ENCODE measurements at places on chromosomes 4 and X.
A peak's percentile ranks its signal among the peaks of the same experiment; 100 is the strongest.

GRCh38 chr4:156764145-156764544, 207.5 kb downstream of the PDGFC start:
- DNase-seq = no peak

GRCh38 chr4:126973201-126973600, 659.6 kb upstream of the INTU start:
- DNase-seq = peak; percentile 41

- DNase-seq = no peak
These were observed 302.9 kb upstream of the GATB start for GRCh38 chr4:152063621-152064240.

DNA sequence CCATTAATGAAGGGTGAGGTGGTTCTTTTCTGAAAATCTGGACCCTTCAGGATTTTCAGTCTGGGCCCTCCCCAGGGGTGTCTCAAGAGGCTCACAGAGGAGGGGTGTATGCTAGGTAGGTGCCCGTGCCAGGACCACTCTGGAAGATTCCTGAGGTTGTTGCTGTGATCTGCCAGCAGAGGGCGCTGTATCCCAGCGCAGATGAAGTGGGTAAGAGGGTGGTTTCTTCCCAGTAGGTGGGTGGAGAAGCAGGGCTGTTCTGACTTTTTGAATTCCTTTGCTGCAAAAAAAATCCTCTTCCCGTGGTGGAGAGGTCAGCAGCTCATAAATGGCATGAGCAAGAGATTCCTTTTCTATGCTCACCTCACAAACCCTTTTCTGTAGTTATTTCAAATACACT, 51.1 kb downstream of the SCML1 start:
- DNase-seq = no peak

- no peak for DNase-seq
These were observed 95.8 kb downstream of the MID1 start for GRCh38 chrX:10524578-10524977.

DNA sequence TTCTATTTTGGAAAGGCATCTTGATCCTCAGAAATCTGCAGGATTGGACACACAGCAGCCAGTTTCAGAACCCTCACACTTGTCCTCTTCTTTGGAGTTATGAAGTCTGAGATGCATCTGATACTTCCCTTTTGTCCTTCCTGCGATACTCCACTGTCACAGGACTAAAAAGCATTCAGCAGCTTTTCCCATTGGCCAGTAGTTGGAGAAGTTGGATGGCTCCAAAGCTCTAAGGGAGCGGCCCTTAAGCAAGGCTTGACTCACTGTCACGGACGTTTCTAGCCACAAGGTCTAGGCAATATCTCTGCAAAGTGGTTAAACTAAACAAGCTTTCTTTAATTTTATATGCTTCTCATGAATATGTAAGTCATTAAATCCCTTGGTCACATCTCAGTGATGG, 417.0 kb downstream of the AFF2 start:
- DNase-seq = no peak

GRCh38 chrX:108028854-108029253, 16.0 kb upstream of the VSIG1 start:
- DNase-seq = no peak

DNA sequence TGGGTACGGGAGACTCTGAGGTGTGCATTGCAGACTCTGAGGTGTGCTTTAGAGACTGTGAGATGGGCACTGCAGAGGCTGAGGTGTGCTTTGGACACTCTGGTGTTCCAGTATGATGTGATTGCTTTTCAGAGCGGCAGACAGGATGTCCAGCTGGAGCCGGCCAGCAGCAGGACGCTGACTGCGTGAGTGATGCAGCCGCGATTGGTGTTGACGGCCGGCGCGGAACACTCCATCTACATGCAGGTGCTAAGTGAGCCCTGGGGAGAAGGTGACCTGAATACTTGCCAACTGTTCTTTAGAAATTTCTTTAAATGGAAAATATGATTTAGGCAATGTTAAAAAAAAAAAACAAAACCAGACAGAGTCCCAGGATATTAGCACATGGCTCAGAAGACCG, 103.1 kb upstream of the PPP2R3B start:
- no peak for DNase-seq

DNA sequence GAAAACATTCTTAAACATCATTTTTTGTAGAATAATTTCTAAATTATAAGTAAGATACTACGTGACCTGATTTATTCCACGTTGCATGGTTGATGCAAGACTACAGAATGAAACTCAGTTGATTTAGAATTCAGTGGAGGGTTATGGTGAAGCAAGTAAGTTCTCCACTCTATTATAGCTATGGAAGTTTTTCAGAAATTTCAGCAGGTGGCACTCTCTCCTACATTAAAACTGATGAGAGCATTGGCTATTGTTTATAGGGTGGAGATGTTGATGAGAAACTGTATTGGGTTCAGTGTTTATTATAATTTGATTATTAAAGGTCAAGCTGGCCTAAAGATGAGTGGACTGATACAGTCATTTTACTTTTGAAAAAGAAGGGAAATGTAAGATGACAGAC, 88.0 kb downstream of the FNIP2 start:
- DNase-seq = peak; percentile 47

DNA sequence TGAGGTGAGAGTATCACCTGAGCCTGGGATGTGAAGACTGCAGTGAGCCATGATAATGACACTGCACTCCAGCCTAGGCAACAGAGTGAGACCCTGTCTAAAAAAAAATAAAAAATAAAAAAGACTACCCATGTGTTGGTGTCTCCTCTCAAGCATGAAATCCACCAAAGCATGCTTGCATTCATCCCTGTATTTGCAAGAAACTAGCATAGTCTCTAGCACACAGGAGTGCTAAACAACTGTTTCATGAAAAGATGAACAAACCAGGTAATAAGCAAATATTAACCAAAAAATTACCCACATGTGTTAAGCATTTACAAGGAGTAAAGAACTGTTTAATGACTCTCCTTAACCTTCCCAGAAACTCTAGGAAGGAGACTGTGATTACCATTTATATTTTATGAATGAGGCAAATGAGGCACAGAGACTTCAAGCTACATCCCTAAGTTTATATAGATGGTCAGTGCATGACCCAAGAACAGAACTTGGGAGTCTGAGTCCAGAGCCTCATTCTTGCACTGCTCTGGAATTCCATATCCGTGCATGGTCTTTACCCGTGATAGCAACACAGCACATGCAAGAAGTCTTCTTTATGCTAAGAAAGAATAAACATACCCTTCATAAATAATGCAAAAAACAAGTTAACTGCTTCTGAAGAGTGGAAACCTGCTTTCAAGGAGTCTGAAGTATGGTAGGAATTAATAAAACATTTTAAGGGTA, 186.1 kb upstream of the STS start:
- DNase-seq = no peak

DNA sequence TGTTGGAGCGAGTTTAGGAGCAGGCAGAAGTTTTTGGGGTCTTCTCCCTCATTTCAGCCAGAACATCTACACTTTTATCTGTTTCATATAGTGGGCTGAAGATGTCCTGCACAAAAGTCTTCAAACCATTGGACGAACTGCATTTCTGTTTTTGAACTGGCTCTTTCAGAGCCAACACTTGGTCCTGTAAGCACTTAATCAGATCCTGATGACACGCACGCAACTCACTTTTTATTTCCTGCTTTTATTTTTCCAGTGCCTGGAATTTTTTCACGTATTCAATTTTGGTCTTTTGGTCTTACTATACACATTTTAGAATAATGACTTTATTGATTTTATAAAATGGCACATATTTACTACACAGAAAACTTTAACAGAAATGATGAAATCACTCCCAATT, 40.2 kb upstream of the NKX3-2 start:
- no peak for DNase-seq

- no peak for DNase-seq
These were observed 20.0 kb downstream of the DDX3X start for GRCh38 chrX:41353985-41354384.

- no peak for DNase-seq
These were observed 138.0 kb downstream of the ZNF674 start for GRCh38 chrX:46407036-46407752.

GRCh38 chr4:108484187-108484586, 136.2 kb upstream of the RPL34 start:
- no peak for DNase-seq

- DNase-seq = no peak
These were observed 159.2 kb downstream of the CPEB2 start for GRCh38 chr4:15161439-15161838.

Measured in MV-4-11 (cell line).